ENCODE measurements at places on chromosomes 4 and X. TPM values are rescaled to one million over a fixed set of nuclear protein-coding genes. Genes with fewer than 3 reads are reported as not detected.

DNA sequence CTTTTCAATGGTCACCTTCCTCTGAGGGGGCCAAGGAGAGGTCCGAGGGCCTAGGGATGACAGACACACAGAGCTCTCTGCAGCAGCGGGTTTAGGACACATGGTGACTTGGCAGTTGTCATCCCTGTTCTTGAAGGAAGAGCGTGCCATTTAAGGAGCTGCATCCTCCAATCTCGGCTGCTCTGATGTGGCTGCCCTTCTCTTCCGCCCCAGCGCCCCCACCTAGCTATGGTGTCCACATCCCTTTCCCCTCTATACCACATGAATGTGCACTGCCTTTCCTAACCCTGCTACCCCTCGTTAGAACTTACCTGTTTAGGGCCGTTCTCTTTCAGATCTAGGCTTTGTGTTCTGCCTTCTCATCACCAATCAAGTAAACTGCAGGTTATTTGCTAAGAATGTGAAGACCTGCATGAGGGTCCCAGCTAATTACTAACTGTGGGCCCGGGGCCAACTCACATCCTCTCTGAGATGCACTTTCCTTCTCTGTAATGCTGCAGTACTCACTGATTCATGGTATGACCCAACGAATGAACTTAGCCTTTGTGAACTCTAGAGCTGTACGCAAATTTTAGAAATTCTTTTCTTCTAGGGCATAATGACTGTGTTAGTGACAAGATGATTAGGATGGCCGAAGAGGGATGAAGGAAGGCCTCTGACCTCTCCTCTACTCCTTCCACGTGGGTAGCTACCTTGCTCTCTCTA lies 38.2 kb downstream of the CHST7 start:
- H3K27me3 ChIP-seq = no peaks in the 10 kb centered on the region
- DNase-seq = no peak
- H3K27ac ChIP-seq = no peak overlapping the region
- no peak overlapping the region for H3K4me3 ChIP-seq
- no peaks in the 10 kb centered on the region for H3K36me3 ChIP-seq

GRCh38 chr4:100306018-100306417 lies 115.8 kb upstream of the DDIT4L start:
- no peak overlapping the region for H3K27ac ChIP-seq
- no peaks in the 10 kb centered on the region for H3K27me3 ChIP-seq
- H3K4me3 ChIP-seq = no peak overlapping the region
- H3K36me3 ChIP-seq = no peaks in the 10 kb centered on the region

The PDE6B gene
- 15.1 TPM for total RNA-seq

The MAGEB10 gene
- not detected for total RNA-seq

The SAGE1 gene
- total RNA-seq = not detected

All from B cell (primary cell).